ACHN (cell line): ENCODE measurements at places on chromosomes 7 and 10.

DNA sequence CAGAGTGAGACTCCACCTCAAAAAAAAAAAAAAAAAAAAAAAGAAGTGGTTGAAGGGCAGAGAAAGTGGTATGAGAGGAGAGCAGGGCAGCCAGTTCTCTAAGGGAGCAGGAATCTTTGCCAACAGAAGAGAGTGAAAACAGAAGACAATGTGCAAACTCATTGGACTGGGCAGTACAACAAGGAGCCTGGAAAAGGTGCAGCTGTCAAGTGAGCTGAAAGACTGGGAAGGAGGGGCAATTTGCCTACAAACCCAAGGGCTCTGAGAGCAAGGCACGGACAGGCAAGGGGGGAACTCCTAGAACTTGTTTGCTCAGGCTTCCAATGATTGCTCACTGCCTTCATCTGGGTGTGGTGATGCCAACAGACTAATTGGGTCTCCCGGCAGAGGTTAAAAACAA, 9.5 kb downstream of the ACTR1A start:
- DNase-seq = no peak

DNA sequence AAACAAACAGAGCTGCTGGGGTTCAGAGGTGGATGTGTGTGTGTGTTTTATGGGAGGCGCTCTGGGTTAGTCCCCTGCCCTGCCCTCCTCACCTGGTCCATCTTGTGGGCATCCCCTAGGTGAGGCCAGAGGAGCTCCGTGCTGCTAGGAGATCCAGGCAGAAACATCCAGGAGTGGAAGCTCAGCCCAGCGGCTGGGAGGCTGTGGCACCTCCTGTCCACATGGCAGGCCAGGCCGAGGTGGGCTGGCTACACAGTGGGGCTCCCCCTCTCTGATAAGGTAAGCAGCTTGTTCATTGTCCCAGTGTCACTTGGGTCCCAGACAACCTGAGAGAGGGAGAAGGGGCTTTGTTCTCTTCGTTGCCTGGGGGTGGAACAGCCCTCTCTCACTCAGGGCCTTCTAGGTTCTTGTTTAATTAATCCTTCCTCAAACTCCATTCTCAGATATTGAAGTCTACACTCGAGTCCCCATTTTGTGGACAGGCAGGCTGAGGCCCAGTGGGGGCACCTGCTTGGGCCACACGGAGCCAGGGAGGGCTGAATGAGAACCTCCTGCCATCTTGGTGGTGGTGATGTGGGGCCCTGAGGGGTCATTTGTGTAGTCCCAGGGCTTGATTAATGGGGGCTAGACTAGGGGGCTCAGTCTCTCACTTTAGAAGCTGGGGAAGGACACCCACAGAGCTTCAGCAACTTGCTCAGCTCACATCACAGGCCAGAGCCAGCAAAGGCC, 216.8 kb upstream of the GPR26 start:
- no peak for DNase-seq

GRCh38 chr10:130232166-130233034, 96.2 kb downstream of the GLRX3 start:
- no peak for DNase-seq

DNA sequence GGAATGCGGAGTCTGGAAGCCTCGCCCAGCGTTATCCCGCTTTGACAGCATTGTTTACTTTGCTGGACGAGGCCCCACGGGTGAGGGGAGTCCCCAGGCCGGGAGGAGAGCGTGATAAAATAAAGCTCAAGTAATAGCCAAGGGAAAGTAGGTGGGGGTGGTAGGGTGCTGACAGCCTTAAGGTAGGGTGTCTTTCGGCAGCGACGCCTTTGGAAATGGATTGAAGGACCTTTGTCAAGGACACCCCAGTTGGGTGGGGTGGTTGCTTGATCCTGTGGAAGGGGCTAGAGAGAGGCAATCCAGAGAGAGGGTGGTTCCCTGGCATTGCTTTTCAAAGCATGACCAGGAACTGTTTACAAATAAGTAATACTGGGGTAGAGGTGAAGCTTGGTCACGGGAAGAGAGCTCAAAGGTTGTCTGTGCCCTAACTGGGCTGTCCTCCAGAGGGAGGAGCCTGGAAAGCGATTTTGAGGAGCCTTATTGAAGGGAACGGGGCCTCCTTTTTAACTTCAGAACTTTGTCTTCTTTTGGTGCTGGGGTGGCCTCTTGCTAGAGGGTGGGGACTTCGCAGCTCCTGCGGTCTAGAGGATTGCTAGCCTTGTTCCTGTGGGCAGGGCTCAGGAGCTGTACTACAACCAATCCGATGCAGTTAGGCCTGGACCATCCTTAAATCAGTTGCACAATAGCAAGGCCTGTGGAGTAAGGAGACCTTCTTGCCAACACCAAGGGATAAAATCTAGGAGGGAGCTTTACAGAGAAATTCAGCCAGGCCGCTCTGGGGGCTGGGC, 1.3 kb downstream of the EIF4EBP2 start:
- DNase-seq = peak; percentile 82

- DNase-seq = no peak
Measured at GRCh38 chr7:102285540-102286236, 980 bp upstream of the SH2B2 start.

- DNase-seq = no peak
Measured at GRCh38 chr10:92826504-92826903, 21.8 kb upstream of the EXOC6 start.

DNA sequence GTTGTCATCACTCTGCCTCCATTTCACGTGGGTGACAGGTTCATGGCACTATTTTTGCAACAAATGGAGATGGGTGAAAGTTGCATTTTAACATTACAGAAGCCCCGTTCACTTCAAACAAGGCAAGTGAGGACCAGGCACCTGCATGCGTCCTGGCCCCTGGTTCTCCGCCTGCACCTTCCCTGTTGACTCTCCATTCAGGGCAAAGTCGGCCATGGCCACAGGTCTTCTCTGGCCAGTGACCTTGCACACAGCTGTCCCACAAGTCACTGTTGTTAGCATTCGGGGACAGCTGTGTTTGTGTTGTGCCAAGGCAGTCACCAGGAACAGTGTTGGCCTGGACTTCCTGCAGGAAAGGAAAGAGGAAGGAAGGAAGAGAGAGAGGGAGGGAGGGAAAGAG, 554.9 kb downstream of the TCERG1L start:
- DNase-seq = no peak

DNA sequence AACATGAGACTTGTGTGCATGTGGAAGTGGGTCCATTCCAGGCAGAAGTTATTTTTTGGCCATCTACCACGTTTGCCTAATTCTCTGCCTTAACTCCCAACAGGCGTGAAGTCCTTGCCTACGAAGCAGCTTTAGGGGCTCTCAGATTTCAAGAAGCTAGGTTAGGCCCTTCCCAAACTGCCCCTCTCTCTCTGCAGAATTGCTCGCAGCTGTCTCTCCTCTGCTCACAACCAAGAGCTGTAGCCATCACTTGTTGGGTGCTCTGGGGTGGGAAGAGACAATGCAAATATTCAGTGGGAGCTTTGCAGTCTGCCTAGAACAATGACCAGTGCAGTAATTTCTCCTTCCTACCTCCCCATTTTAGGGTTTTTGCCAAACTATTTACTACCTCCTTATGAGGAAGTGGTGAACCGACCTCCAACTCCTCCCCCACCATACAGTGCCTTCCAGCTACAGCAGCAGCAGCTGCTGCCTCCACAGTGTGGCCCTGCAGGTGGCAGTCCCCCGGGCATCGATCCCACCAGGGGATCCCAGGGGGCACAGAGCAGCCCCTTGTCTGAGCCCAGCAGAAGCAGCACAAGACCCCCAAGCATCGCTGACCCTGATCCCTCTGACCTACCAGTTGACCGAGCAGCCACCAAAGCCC, 24.9 kb downstream of the CYP17A1 start:
- DNase-seq = no peak

DNA sequence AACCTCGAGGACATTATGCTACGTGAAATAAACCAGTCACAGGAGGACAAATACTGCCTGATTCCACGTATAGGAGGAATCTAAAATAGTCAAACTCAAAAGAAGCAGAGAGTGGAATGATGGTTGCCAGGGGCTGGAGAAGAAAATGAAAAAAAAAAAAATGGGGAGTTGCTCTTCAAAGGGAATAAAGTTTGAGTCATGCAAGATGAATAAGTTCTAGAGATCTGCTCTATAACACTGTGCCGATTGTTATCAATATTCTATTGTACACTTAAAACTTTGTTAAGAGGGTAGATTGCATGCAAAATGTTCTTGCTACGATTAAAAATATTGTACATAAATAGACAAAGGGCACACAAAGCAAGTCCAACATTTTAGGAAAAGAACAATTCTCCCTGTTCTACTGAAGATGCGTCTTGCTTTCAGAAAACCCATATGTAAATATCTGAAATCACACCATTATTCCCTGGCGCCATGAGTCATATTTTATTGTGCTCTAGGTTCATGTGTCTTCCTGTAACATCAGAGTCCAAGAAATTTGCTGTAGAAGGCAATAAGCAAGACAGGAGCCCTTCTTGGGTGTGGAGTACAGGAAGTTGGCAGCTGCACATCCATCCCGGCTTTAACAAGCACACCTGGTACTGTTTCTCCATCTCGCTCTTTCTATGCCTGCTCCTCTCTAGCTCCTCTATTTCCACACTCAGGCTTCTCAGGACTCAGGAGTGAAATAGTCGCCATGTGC, 145.9 kb downstream of the GFRA1 start:
- no peak for DNase-seq

DNA sequence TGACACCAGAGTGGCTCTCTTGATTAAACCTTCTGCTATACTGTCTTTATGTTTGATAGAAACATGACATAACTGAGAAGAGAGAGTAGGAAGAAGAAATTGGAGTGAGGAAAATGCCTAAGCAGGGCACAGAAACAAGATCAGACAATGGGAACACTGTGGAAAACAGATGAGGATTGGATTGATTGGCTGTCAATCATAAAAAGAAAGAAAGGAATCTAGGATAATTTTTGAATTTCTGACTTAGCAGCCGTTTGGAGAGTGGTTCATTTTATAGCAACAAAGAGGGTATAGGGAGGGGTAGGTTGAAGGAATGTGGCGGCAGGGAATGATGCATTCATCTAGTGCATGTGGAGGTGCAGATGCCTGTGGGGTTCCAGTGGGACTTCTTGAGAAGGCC, 7.8 kb downstream of the TEX47 start:
- no peak for DNase-seq

DNA sequence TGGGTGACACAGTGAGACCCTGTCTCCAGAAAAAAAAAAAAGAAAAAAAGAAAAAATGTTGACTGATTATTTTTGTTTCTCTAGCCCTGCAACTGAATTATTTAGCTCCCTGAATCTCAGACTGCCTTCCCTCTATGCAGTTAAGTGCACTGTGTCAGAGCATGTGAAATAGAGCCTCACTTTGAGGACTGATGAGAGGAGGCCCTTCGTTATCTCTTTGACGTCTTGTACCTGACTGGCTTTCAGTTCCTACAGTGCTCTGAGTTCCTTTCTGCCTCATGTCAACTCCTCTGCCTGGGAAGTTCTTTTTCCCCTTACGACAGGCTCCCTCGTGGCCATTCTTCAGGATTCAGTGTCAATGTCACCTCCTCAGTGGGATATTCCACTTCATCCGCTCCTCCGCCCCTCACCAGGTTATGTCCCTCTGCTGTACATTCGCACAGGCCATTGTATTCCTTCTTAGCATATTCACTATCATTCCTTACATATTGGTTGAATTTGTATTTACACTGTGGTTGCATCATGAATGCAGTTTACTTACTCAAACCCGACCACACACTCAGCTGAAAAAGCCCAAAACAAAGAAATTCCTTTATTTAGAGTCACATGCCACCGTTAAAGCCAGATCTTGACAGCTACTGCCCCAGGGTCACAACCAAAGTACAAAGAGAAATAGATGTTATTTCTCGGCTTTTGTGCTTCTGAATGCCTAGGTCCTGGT, 18.1 kb upstream of the CAMK2G start:
- DNase-seq = no peak

- DNase-seq = peak; percentile 9
Measured at GRCh38 chr10:127198307-127198706, 1.9 kb upstream of the INSYN2A start.

GRCh38 chr7:22016507-22016906, 70.8 kb upstream of the CDCA7L start:
- DNase-seq = no peak

DNA sequence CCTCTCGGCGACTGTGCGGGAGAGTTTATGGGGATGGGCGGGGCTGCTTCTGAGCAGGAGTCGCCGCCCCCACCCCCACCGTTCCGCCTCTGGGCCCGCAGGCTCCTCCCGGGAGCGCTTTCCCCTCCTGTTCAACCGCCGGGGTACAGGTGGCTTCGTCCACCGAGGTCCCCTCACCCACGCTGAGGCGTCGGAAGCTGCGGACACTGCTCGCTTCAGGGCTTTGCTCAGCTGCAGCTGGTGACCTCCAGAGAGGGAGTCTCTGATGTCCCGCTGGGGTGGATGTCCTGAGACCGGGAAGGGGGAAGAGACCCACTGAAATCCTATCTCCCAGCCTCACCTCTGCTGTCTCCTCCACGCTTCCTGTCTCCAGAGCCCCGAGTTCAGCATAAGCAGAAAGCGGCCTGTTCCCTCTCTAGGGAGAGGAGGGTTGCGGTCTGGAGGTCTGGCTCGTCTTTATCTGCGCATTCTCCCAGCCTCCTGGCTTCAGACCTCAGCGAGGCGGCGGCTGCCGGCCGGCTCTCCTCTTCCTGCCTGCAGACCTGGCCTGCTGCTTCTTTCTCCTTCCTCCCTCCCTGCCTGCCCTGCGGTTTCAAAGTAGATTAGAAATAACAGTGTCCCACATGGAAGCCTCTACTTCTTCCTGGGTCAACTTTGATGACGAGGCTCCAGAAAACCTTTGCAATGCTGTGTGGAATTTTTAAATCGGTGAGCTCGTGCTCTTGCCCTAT, 1.8 kb downstream of the CYP2E1 start:
- DNase-seq = no peak

GRCh38 chr7:20214921-20215669, 2.1 kb downstream of the MACC1 start:
- no peak for DNase-seq

GRCh38 chr10:58743466-58744115, 230.9 kb downstream of the BICC1 start:
- DNase-seq = no peak

GRCh38 chr10:97497572-97498075, 598 bp downstream of the MMS19 start:
- DNase-seq = peak; percentile 87

- DNase-seq = no peak
Measured at GRCh38 chr7:147858421-147858820, 732.1 kb upstream of the C7orf33 start.

GRCh38 chr7:134826105-134826504, 46.7 kb downstream of the CALD1 start:
- DNase-seq = no peak

GRCh38 chr7:38907766-38908165, 1.2 kb downstream of the VPS41 start:
- no peak for DNase-seq

DNA sequence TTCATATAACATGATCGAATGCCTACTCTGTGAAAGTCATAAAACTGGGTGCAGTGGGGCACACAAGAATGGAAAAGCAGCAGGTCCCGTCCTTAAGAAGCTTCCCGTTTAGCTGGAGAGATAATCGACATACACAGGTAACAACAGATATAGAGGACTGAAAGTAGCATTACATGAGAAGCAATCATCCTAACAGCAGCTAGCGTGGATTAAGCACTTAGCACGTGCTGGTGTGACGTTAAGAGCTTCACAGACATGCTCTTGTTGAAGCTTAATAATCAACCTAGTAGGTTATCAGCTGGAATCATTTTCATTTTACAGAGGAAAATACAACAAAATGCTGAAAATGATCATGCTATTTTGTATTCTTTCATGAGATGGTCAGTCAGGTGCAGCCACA, 184.8 kb downstream of the GPAM start:
- no peak for DNase-seq
